ENCODE measurements at places on chromosomes 4 and X. TPM values are rescaled to one million over a fixed set of nuclear protein-coding genes. Genes with fewer than 3 reads are reported as not detected.

TMEM33 gene
- 60.9 TPM for total RNA-seq

PHEX gene
- total RNA-seq, result 0.35 TPM

CDKL2 gene
- 7.3 TPM for total RNA-seq

UGT8 gene
- 17.2 TPM for total RNA-seq

PDGFC gene
- total RNA-seq, result 133 TPM

Data from renal cortical epithelial cell (primary cell).